ENCODE measurements at places on chromosomes 11 and 22. TPM values are rescaled to one million over a fixed set of nuclear protein-coding genes. Genes with fewer than 3 reads are reported as not detected.
A peak's percentile ranks its signal among the peaks of the same experiment; 100 is the strongest.

DNA sequence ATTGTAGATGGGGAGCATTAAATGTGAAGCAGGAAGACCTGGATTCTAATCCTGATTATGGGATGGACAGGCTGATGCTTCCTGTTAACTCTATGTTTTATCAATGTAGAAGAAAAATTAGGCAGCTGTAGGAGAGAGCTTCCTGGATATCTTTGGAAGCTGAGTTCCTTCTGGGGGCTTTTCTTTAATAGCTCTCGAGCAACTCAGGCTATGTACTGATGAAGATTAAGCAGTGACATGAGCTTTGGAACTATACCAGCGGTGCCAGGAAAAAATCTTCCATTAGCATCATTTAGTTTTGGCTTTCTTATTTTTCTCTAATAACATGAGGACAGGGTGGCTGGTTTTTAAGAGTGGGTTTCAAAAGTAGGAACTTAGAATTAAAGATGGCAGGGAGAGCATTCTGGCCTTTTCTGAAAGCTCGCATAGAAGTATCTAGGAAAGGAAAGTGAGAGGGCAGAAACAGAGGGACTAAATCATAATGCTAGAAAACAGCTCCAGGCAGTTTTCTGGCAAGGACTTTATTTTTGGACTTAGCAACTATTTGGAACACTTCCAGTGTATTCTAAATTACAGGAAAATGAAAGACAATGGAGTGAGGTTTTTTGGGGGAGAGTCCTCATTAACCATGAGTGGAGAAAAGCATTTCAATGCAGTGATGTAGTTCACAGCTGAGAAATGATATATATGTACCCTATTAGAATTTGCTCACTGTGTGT lies 69.2 kb upstream of the RRM1 start:
- peak overlapping the region; percentile 40 for H3K27ac ChIP-seq
- H3K4me1 ChIP-seq, result peaks cover 9% of the 10 kb centered on the region
- H3K27me3 ChIP-seq, result no peaks in the 10 kb centered on the region
- H3K4me3 ChIP-seq, result no peak overlapping the region
- H3K36me3 ChIP-seq, result no peaks in the 10 kb centered on the region

- H3K36me3 ChIP-seq, result no peaks in the 10 kb centered on the region
- H3K4me3 ChIP-seq, result peak overlapping the region; percentile 50
- H3K27ac ChIP-seq, result no peak overlapping the region
- DNase-seq, result no peak
- peaks cover 2% of the 10 kb centered on the region for H3K27me3 ChIP-seq
These were observed 170.9 kb upstream of the CTSC start for GRCh38 chr11:88508418-88508758.

DNA sequence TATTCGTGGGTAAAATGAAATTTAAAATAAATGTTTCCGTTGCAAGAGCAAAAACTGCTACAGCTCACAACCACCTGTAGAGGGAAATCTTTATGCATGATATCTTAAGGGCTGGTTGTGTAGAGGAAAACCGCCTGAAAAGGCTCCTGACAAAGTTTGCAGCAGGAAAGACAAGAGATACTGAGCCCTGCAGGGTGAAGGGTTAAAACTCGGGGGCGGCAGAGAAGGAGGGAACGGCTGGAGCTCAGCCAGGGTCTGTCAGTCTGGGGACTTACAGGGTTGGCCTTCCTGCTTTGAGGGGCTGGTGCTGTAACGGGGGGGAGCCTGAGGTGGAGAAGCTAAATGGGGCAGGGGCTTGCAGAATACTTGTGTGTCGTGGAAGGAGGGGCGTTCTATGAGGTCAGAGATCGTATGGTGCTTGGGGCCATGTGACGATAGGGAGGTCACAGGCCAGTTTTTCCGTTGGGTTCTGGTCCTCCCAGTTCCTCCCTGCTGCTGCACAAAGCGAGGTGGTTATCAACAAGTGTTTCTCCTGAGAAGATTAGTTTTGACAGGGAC lies 122.9 kb upstream of the HSD17B12 start:
- H3K4me3 ChIP-seq, result no peak overlapping the region
- peaks cover 4% of the 10 kb centered on the region for H3K27me3 ChIP-seq
- no peak overlapping the region for H3K27ac ChIP-seq
- H3K4me1 ChIP-seq, result peaks cover 6% of the 10 kb centered on the region
- DNase-seq, result no peak

GRCh38 chr11:73425108-73425507 lies 48.9 kb downstream of the RELT start:
- DNase-seq, result no peak
- H3K4me1 ChIP-seq, result no peaks in the 10 kb centered on the region
- no peak overlapping the region for H3K4me3 ChIP-seq
- no peaks in the 10 kb centered on the region for H3K27me3 ChIP-seq

GRCh38 chr22:41261541-41262249 lies 21.0 kb upstream of the CHADL start:
- no peak for DNase-seq
- H3K27ac ChIP-seq, result no peak overlapping the region
- no peaks in the 10 kb centered on the region for H3K27me3 ChIP-seq
- H3K36me3 ChIP-seq, result peaks cover 82% of the 10 kb centered on the region
- no peak overlapping the region for H3K4me3 ChIP-seq
- no peaks in the 10 kb centered on the region for H3K4me1 ChIP-seq

GRCh38 chr11:85735876-85736460 lies 50.0 kb upstream of the CCDC89 start:
- no peak overlapping the region for H3K4me3 ChIP-seq
- no peaks in the 10 kb centered on the region for H3K27me3 ChIP-seq
- no peak overlapping the region for H3K27ac ChIP-seq
- H3K36me3 ChIP-seq, result no peaks in the 10 kb centered on the region
- H3K4me1 ChIP-seq, result no peaks in the 10 kb centered on the region
- no peak for DNase-seq

- H3K27ac ChIP-seq, result no peak overlapping the region
- peaks cover 3% of the 10 kb centered on the region for H3K4me1 ChIP-seq
- no peaks in the 10 kb centered on the region for H3K27me3 ChIP-seq
- no peaks in the 10 kb centered on the region for H3K36me3 ChIP-seq
- DNase-seq, result no peak
These were observed 430.9 kb downstream of the ETS1 start for GRCh38 chr11:128156486-128156885.

DNA sequence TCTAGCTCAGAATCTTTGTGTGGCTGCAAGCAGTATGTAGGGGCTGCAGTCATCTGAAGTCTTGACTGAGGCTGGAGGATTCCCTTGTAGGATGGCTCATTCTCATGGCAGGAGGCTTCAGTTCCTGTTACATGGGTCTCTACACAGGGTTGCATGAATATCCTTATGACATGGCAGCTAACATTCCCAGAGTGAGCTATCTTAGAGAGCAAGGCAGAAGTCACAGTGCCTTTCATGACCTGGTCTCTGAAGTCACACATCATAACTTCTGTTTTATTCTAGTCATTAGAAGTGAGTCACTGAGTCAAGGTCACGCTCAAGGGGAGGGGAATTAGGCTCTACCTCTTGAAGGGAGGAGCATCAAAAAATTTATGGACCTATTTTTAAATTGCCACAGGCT lies 10.3 kb upstream of the SPON1 start:
- no peaks in the 10 kb centered on the region for H3K36me3 ChIP-seq
- H3K27ac ChIP-seq, result no peak overlapping the region
- H3K4me1 ChIP-seq, result no peaks in the 10 kb centered on the region
- H3K4me3 ChIP-seq, result no peak overlapping the region
- H3K27me3 ChIP-seq, result no peaks in the 10 kb centered on the region

Gene MRPL17
- total RNA-seq, result 49.2 TPM

Gene OR56A4
- not detected for total RNA-seq

Gene TRIM49
- not detected for total RNA-seq
